Esophagus squamous epithelium (tissue), 5 donors: ENCODE measurements at places on chromosomes 7 and 10. TPM values are rescaled to one million over a fixed set of nuclear protein-coding genes. Genes with fewer than 3 reads are reported as not detected.

Gene LLCFC1
- total RNA-seq = not detected

Gene BMPER
- total RNA-seq = 0.56 TPM

DNA sequence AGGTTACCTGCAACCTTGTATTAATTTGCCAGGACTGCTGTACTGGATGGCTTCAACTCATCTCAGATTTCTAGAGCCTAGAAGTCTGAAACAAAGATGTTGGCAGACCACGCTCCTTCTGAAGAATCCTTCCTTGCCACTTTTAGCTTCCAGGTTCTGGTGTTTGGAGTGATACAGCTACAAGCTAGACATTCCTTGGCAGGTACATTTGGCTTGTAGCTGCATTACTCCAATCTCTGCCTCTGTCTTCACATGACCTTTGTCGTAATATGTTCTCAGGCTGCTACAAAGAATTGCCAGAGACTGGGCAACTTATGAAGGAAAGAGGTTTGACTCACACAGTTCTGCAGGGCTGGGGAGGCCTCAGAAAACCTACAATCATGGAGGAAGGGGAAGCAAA, 146.3 kb downstream of the GALNT17 start:
- no peak overlapping the region for H3K27ac ChIP-seq
- H3K27me3 ChIP-seq = no peaks in the 10 kb centered on the region

DNA sequence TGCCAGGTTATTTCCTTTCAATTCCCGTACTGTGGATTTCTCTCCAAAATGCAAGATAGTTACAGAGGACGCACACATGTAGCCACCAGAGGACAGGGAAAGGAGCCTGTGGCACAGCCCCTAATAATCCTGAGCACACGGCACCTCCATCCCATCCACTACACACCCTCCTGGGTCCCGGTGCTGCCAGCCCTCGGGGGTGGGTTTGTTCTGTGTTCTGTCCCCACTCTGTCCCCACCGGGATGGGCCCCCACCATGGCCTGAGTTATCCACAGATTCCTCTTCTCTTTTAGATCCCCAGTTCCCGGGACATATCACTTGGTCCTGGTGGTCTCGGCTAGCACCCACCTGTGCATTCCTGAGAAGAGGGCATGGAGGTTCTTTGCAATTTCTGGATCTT, 196.9 kb upstream of the PPP2R2D start:
- no peak for DNase-seq
- H3K27me3 ChIP-seq = peaks cover 37% of the 10 kb centered on the region
- no peak overlapping the region for H3K27ac ChIP-seq
- no peaks in the 10 kb centered on the region for H3K4me1 ChIP-seq

DNA sequence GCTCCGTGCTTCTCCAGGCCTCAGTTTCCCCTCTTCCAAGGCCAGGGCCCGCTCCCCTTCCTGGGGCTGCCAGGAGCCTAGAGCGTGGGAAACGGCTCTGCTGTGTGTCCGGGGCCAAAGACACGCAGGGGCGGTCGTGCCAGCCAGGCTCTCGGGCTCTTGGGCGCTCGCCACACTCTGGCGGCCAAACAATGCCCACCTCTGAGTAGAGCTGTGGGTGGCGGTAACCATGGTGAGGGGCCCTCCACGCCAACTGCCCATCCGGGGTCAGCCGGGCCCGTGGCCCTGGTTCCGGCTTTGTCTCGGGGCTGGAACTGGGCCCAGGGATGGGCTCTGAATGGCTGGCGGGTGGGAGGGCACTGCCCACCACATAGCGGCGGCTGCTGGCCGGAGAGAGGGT, 16.0 kb downstream of the GRIFIN start:
- no peak overlapping the region for H3K4me3 ChIP-seq
- no peaks in the 10 kb centered on the region for H3K27me3 ChIP-seq
- H3K4me1 ChIP-seq = no peaks in the 10 kb centered on the region
- DNase-seq = no peak

DNA sequence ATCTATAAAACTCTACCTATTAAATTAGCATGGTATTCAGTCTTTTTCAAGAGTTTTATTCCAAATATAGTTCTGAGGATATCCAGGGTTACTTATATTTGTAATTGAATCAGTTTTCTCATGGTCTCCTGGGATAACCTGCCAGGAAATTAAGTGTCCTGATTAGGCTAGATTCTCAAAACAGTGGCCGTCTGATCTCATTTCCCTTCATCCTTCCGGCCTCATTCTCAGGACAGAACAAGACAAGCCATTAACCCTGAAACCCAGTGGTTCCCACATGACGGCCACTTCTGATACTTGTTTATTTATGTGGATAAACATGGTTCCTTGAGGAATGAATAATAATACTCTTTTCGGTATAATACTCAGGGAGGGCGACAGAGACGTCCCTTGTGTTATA, 417.6 kb upstream of the POT1 start:
- no peak for DNase-seq
- H3K4me3 ChIP-seq = no peak overlapping the region
- no peaks in the 10 kb centered on the region for H3K4me1 ChIP-seq
- no peaks in the 10 kb centered on the region for H3K27me3 ChIP-seq

- H3K27ac ChIP-seq = no peak overlapping the region
- no peaks in the 10 kb centered on the region for H3K27me3 ChIP-seq
- H3K4me1 ChIP-seq = peaks cover 44% of the 10 kb centered on the region
- H3K4me3 ChIP-seq = no peak overlapping the region
- H3K36me3 ChIP-seq = no peaks in the 10 kb centered on the region
These were observed 6.8 kb upstream of the CLDN4 start for GRCh38 chr7:73823873-73824592.

GRCh38 chr10:78626471-78626870, 442.3 kb upstream of the ZMIZ1 start:
- peaks cover 8% of the 10 kb centered on the region for H3K4me1 ChIP-seq
- no peak for DNase-seq
- no peaks in the 10 kb centered on the region for H3K36me3 ChIP-seq
- no peak overlapping the region for H3K4me3 ChIP-seq
- H3K27ac ChIP-seq = no peak overlapping the region

- no peaks in the 10 kb centered on the region for H3K36me3 ChIP-seq
- no peaks in the 10 kb centered on the region for H3K4me1 ChIP-seq
- no peak for DNase-seq
- H3K27me3 ChIP-seq = no peaks in the 10 kb centered on the region
- no peak overlapping the region for H3K4me3 ChIP-seq
These were observed 313.1 kb upstream of the SMIM30 start for GRCh38 chr7:113431406-113431805.

DNA sequence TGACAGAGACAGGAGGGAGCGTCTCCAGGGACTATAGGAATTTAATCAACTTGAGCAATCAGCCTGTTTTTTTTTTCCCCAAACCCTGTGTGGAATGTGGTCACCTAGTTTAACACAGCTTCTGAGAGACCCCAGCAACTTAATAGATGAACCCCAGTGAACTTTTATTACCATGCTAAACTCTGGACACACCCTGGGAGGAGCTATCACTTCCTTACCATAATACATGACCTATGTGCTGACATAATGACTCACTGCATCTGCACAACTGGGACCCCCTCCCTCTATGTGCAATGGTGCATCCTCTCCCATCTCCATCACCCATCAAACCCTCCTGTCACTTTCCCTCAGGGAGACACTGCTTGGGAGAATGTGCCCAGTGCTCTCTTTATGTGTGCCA, 83.7 kb downstream of the EPC1 start:
- H3K36me3 ChIP-seq = peaks cover 11% of the 10 kb centered on the region
- no peak overlapping the region for H3K4me3 ChIP-seq
- H3K4me1 ChIP-seq = no peaks in the 10 kb centered on the region
- DNase-seq = no peak
- no peaks in the 10 kb centered on the region for H3K27me3 ChIP-seq

DNA sequence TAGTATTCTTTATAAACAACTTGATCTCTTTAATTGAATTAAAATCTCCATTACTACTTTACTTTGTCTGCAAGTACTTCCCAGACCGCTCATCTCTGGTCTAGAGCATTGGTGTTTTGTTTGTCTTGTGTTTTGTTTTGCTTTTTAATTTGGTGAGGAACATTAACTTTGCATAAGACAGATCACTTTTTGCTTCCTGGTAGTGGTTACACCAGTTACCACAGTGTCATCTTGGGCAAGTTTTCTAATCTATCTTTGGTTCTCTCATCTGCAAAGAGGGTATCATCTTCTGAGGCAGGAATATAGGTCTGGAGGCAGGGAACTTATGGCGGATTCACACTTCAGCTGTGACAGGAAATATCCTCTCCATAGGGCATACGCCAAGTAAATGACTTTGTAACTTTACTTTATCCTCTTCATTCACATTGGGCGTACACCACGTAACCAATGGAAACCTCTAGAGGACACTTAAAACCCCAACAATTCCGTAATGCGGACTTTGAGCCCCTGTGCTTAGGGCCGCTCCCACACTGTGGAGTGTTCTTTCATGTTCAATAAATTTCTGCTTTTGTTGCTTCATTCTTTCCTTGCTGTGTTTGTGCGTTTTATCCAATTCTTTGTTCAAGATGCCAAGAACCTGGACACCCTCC, 83.2 kb upstream of the JAZF1 start:
- H3K4me1 ChIP-seq = no peaks in the 10 kb centered on the region
- no peaks in the 10 kb centered on the region for H3K36me3 ChIP-seq
- no peak overlapping the region for H3K27ac ChIP-seq
- no peak for DNase-seq
- no peaks in the 10 kb centered on the region for H3K27me3 ChIP-seq

DNA sequence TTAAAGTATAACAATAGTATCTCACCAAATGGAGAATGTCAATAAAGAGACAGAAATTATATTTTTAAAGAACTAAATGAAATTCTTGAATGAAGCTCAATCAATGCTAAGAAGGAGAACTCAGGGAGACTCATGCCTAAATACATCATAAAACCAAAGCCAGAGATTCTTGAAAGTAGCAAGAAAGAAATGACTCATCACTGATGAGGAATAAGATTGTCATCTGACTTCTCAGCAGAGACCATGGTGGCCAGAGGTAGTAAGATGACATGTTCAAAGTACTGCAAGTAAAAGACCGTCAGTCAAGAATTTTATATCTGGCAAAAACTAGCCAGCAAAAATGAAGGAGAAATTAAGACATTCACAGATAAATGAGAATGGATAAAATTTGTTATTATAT, 399.0 kb downstream of the GRID1 start:
- H3K27me3 ChIP-seq = no peaks in the 10 kb centered on the region
- no peaks in the 10 kb centered on the region for H3K36me3 ChIP-seq
- DNase-seq = no peak
- no peaks in the 10 kb centered on the region for H3K4me1 ChIP-seq
- no peak overlapping the region for H3K27ac ChIP-seq
- H3K4me3 ChIP-seq = no peak overlapping the region

DNA sequence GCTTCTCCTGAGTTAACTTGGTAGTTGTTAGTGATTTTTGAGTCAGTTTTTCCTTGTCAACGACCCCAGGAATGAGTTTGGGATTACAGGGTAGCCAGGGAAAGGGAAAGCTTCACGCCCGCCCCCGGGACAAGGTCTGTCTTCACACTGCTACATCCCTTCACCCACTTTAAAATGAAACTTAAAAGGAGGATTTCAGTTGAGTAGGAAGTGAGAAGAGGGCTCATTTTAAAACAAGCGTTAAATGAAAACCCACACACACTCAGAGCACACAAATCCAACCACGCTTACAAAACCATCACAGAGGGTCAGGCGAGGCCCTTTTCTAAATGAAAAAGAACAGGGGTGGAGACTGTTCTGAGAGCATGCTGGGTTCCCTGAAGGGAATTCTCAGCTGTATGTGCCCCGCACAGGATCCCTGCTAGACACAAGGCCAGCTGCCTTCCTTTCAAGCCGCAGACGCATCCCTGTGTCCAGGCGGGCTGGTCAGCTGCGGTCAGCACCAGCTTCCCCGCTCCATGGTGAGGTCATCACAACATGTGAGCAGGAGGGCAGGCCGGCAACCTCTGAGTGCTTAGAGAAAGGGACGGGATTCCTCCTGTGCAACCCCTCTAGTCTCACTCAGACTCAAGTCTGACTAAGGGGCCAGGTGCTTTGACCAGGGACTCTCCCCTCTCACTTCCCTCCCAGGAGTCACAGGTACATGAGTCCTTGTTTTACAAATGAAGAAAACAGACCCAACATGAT, 111.8 kb downstream of the EGFR start:
- DNase-seq = no peak
- no peaks in the 10 kb centered on the region for H3K36me3 ChIP-seq
- no peak overlapping the region for H3K4me3 ChIP-seq

GRCh38 chr7:157806711-157807110, 469.9 kb downstream of the DNAJB6 start:
- H3K27ac ChIP-seq = no peak overlapping the region
- H3K27me3 ChIP-seq = no peaks in the 10 kb centered on the region
- H3K36me3 ChIP-seq = no peaks in the 10 kb centered on the region
- DNase-seq = no peak
- no peaks in the 10 kb centered on the region for H3K4me1 ChIP-seq
- no peak overlapping the region for H3K4me3 ChIP-seq

DNA sequence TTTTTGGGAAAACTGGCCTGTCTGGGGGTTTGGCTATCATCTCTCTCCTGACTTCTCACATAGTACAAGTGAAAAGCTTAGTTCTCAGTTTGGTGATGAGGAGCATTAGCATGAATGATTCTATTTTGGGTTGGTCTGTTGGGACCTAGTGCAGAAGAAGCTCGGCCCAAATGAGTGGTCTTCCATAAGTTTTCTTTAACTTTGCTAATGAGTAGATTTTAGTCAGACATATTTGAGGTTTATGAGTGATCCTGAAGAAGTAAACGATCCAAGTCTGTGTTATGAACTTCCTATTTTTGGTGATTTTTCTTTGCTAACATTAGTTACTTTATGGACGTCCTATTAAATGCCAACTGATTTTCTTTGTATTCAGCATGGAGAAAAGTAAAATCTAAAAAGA, 51.7 kb upstream of the CALD1 start:
- no peaks in the 10 kb centered on the region for H3K27me3 ChIP-seq
- H3K4me1 ChIP-seq = peaks cover 38% of the 10 kb centered on the region
- H3K27ac ChIP-seq = no peak overlapping the region
- DNase-seq = no peak

DNA sequence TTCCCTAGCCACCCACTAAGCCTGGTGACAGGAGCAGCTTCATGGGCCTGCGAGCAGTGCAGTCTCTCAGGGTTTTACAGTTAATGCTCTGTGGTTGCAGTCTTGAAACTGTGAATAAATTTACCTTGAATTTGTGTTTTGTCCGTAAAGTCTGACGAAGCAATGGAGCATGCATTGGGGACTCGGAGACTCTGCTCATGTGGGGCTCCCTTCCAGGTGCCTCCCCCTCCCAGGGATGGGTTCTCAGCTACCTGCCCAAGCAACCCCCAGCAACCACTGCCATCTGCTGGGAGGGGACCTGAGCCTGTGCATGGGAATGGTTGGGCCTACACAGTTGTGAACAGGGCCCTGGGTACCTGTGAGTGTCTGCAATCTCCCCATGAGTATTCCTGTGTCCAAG, 36.3 kb upstream of the IKZF1 start:
- H3K36me3 ChIP-seq = no peaks in the 10 kb centered on the region
- no peak for DNase-seq
- no peaks in the 10 kb centered on the region for H3K27me3 ChIP-seq
- H3K4me3 ChIP-seq = no peak overlapping the region
- H3K4me1 ChIP-seq = no peaks in the 10 kb centered on the region

DNA sequence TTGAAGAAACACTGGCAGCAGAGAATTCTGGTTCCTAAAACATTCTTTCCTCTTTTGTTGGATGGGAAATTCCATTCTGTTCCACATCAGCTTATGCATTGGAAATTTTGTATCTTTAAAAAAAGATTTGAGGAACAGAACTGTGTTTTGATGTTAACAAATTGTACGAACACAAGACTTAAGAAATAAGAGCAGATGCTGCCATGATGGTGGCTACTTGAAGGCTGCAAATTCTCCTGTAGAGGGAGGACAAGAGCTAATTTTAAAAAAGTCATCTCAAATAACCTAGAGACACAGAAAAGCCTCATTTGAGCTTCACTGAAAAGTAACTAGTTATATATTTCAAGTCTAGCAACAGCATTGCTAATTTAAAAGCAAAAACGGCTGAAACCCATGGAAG, 29.8 kb downstream of the NDUFB2 start:
- no peaks in the 10 kb centered on the region for H3K4me1 ChIP-seq
- H3K27me3 ChIP-seq = no peaks in the 10 kb centered on the region
- DNase-seq = no peak
- H3K36me3 ChIP-seq = no peaks in the 10 kb centered on the region
- no peak overlapping the region for H3K4me3 ChIP-seq
